ENCODE measurements at places on chromosomes 13 and 19.
A peak's percentile ranks its signal among the peaks of the same experiment; 100 is the strongest.

DNA sequence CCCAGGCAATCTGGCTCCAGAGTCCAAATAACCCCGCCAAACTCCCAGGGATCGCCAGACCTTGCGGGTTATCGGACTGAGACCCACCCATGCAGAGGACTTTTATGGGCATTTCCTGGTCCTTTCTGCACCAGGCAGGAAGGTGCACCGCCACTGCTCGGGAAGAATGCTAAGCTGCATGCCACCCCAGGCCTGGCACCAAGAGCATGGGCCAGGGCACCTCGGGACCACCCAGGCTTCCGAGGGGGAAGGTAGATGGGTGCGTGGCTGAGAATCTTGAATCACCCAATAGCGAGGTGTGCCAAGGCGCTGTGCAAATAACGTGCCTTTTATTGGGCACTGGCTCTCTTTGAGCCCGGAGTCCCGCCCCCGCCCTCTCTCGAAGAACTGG lies 422 bp upstream of the ZNF575 start:
- peak; percentile 78 for DNase-seq

GRCh38 chr13:34346626-34347025 lies 528.7 kb downstream of the RFC3 start:
- no peak for DNase-seq

DNA sequence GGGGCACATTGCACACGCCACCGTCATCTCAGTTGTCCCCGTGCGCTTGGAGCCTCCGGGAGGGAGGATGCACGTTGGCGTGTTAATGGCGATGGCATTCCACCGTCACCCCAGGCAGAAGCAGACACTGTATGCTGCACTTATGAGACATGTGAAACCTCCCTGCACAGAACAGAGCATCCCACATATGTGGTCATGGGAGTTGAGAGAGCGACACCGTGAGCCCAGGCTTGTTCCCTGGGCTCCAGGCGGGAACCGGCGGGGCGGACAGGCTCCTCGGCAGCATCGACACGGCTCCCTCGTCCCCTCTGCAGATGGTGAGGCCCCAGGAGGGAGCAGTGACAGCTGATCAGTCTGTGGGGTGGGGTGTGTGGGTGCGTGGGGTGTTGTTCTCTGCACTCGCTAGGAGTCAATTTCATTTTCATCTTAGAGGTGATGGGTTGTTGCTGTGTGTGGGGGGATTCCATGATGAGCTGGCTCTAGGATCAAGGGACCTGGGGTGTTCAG lies 40.4 kb downstream of the CRTC1 start:
- DNase-seq = no peak

DNA sequence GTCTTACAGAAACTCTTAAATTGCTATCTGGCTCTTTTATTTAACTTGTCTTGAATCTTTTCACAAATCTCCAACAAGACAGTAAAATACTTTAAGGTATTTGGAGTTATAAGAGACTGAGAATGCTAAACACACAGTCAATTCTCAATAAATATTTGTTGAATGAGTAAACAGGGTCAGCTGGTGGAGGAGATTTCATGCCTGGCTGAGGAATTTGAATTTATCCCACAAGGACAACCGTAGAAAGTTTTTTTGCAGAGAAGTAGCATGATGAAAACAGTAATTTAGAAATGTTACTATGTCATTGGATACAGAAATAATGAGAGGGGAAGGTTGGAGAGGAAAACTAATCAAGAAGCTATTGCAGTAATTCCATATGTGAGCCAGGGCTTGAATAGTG lies 1223.7 kb downstream of the PCDH17 start:
- no peak for DNase-seq

DNA sequence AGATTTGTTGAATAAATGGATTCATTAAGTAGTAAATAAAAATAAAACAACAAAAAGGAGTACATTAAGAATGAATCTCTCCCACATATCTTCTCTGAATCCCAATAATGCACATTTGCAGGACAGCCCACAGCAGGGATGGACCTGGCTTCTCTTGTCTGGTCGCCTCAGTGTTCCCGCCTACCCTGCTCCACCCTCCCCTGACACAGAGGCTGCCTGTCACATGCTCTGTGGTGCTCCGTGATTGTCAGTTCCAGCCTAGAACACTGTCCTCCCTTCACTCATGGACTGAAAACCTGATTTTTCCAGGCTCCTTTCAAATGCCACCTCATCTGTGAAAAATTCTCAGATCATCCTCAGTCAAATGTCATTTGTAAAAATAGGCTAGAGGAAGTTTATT lies 94.5 kb upstream of the GPR12 start:
- DNase-seq = no peak

DNA sequence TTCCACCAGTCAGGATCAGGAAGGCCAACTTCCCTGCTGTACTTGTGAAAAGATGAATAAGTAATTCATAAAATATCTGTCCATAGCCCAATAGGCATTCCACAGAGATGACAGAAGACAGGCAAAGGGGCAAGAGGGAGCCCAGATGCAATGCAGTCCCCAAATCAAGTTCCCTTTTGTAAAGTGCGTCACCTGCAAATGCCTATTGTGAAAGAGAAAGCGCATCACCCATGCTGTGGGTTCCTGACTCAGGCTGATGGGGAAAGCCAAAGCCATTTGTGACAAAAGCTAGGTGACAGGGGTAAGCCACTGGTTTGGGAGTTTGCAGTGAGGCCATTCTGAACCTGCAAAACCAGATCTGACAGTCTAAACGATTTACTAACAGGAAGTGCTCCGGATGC lies 157.5 kb upstream of the ZNF536 start:
- no peak for DNase-seq

GRCh38 chr19:47573071-47574026 lies at the start of gene ZNF541:
Gene ZNF541 (minus strand): TSS chr19:47573148. CDS start chr19:47555856, 17,292 bp downstream.
- DNase-seq = no peak

DNA sequence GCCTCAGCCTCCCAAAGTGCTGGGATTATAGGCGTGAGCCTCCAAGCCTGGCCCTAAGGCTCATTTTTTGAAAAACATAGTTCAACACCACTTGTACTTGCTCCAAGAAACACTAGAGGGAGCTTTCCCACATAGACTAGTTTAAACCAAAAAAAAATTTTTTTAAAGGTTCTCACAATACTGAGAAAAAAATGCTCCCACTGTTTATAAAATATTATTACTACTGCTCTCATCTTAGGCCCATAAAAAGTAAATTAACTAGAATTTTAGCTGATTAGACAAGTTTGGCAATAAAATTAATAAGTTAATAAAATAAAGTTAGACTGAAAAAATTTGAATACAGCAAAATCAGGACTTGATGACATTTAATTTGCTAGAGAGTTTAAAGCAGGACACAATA lies 109.5 kb downstream of the TBC1D4 start:
- peak; percentile 33 for DNase-seq

- no peak for DNase-seq
Observed at GRCh38 chr19:919199-920050, 2.3 kb downstream of the KISS1R start.

GRCh38 chr13:36352350-36352749 lies 6.2 kb upstream of the SPART start:
- no peak for DNase-seq

DNA sequence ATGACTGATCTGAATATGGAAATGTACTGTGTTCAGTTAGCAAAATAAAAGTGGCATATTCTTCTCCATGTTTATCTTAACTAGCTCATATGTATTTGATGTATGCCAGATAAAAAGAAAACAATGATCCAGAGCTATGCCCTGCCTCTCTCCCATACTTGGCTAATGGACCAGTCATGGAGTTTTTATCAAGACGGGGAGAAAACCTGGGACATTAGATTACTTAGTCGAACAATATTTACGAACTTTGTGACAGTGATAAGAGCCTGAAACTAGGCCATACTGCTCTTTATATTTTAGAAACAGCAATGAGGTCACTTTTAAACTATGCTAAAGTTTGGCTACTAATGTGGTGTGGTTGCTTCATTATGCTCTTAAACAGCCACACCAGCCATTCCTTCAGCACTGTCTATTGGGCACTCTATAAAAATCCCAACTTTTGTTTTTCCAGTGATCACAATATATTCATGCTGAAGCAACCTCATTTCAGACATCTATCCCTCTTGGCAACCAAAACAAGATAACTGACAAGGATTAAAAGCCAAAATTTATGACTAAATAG lies 265.0 kb downstream of the FGF14 start:
- no peak for DNase-seq

GRCh38 chr13:95441326-95441725 lies 111.2 kb upstream of the CLDN10 start:
- DNase-seq = no peak

DNA sequence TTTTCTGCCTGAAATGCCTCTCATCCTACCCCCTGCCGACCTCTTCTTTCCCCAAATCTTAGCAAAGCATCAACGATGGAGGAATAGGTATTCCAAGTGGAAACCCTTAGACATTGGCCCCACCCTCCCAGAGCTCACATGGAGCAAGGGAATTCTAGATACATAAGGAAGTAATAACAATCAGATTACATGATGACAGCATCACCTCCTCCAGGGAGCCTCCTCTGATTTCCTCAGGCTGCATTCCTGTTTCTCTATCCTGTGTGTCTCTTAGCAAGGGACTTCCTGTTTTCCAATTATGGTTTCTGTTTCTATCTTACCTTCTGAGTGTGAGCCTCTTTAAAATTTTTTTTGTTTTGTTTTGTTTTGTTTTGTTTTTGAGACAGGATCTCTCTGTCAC lies 246.6 kb downstream of the TSHZ3 start:
- no peak for DNase-seq

DNA sequence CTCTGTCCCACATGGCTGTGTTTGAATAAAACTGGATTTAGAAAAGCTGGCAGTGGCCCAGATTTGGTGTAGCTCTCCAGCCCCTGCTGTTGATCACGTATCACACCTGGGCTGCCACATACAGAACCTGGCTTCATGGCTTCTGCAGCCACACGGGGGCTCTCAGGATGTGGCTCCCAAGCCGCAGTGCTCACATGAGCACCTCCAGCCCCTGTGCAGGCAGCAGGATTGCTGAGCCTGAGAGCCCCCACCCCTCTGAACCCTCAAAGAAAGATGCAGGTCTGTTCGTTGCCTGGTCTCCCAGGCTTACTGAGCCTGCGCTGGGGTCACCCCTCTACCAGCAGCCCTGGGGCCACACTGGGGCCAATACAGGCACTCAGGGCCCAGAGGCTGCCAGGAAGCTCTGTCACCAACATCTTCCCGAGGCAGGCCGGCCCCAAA lies 2.7 kb downstream of the PLEKHF1 start:
- DNase-seq = no peak

- no peak for DNase-seq
Observed at GRCh38 chr13:28396053-28396452, 98.9 kb downstream of the FLT1 start.

Data from SHP77 (cell line).